Activated B cell treated with CpG ODN at 0.5 μM for 24 hours (primary cell): ENCODE measurements at places on chromosomes 11 and 22.

DNA sequence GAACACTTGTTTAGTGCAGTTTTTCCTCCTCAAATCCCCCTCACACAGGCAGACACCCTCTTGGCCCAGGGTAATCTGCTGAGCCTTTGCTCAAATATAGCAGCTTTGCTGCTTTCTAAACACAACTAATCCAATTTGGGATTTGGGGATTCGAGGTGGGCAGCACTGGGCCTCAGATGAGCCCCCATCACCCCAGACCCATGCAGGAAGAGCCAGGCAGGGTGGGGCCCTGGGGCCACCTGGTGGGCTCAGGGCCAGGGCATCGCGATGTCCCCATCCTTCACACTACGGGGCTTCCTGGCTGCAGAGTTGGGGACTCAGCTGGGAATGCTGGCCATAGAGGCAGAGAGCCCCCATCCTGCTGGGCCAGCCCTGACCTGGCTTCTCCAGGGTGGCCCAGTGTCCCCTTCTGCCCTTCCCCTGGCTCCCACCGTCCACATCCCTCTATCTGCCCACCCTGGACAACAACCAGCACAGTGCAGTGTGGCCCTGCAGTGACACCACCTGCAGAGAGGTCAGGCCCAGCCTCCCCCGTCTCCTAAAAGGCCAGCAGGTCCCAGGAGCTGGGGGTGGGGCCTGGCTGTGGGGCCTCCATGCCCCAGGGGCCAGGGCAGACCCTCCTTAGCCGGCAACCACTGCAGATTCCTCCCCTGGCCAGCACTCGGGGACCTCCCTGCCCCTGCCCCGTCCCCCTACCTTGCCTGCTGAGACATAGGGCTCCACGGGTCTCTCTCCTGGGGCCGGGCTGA, 56.6 kb upstream of the CCDC188 start:
- no peak for DNase-seq

- DNase-seq = no peak
These were observed 15.3 kb downstream of the POU2AF2 start for GRCh38 chr11:111260811-111261210.

GRCh38 chr11:116513894-116514293, 258.9 kb downstream of the BUD13 start:
- no peak for DNase-seq

DNA sequence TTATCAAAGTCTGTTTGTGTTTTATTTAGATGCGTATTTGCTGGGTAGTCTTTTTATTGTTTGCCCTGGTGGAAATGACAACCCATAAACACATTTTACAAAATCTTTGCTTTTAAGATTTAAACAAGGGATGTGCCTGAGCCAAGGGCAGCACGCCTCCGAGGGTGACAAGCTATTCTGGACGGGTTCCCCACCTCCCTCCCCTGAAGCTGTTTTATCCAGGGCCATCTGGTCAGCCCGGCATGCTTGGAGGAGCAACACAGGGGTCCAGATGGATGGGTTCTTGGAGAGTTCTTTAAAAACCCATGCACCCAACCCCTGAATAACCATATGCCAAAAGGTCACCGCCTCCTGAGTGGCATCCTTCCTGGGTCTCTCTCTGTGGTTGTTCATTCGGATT, 408.9 kb downstream of the OPCML start:
- DNase-seq = no peak

GRCh38 chr11:102685754-102686153, 19.8 kb downstream of the MMP27 start:
- DNase-seq = no peak

- DNase-seq = no peak
These were observed 1396.2 kb upstream of the TENM4 start for GRCh38 chr11:80837051-80837450.

DNA sequence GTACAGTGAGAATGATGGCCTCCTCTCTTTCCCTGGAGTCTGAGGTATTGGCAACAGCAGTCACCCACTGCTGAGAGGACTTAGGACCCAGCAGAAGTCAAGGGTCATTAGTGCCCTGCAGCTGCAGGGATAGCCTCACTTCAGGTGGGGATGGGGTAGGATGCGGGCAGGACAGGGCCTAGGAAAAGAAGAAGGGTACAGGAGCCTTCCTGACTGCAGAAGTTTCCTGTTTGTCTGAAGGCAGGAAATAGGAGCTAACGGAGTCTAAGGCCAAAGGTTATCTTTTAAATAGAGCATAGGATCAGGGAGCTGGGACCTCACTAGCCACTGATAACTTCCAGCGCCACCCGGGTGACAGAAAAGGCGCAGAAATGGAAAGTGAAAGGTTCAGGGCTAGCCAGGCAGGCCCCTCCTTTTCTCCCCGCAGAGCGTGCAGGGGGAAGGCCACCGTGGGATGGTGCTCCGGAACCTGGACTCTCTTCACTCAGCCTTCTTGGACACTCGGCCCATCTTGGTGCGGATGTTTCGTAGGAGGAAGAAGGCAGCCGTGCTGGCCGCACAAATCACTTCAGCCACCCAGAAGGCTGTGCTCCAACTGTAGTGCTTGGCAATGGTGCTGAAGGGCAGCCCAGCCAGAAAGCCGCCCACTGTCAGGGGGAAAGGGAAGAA, 6.0 kb downstream of the TRAPPC4 start:
- no peak for DNase-seq

- no peak for DNase-seq
These were observed 1447.7 kb downstream of the TBC1D22A start for GRCh38 chr22:48210198-48210580.

DNA sequence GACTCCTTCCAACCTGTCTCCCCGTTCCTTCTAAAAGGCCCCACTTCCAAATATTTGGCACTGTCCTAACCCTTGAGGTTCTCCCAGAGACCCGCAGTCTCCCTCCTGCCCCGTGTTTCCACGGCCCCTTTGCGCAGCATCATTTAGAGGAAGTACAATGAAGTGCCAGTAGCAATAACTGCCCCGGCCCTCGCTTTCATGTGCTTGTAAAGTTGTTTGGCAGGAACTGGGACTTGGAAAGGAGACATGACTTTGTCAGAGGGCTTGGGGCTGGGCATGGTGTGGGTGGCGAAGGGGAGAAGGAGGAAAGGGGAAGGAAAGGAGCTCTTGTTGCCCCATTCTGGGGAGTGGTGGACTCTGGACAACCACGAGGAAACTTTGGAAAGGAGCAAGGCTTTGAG, 2.6 kb downstream of the CD44 start:
- peak; percentile 38 for DNase-seq

- DNase-seq = no peak
These were observed 562 bp downstream of the DGAT2 start for GRCh38 chr11:75768909-75769771.

DNA sequence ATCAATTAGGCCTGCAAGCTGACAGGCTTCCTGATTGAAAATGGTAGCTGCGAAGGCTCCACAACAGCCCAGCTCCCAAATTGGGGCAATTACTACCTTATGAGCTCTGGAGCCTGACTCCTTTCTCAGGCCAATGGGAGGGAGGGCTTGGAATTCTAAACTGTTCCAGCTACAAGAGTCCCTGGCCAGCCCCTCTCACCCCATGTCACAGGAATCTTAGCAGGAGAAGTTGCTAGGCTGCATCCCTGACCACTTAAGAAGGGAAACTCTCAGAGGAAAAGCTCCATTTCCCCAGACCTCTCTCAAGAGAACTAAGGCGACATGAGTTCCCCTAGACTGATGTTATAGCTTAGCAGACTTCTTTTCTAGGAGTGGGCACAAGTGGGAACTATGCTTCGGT, 4.9 kb downstream of the LRP4 start:
- no peak for DNase-seq

DNA sequence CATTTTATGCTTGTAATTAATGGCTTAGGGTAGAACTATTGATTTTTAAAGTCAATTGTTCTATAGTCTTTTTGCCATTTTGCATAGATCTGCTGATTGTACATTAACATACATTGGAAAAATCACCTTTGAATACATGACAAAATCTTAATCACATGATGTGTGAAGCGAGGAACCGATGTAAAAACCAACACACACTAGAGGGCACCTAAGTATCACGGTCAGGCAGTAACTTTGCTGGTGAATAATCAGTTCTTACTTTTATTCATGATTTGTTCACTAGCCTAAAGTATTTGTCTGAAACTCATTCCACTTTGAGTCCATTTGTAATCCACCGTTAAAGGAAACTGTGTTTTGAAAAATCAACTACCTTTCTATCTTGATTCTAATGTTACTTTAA, 28.2 kb downstream of the JHY start:
- DNase-seq = no peak
